ENCODE measurements at places on chromosomes 13 and 19.

DNA sequence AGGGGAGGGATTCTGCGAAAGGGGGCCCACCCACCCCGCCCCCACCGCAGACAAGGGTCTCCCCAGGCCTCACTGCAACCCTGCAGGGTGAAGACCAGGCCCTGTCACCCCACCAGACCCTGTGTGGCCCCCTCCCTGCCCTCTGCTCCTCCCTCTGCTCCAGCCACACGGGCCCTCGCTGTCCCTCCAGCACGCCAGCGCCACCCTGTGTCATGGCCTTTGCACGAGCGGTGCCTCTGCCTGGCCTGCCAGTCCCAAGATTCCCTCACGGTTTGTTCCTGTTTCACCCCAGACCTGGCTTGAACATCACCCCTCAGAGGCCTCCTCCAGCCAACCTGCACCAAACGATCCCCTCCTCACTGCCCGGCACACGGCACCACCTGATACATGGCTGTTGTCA is 27.3 kb downstream of the PIP5K1C start:
- DNase-seq: no peak

GRCh38 chr19:3015126-3016057 is 13.7 kb downstream of the TLE2 start:
- DNase-seq: no peak

DNA sequence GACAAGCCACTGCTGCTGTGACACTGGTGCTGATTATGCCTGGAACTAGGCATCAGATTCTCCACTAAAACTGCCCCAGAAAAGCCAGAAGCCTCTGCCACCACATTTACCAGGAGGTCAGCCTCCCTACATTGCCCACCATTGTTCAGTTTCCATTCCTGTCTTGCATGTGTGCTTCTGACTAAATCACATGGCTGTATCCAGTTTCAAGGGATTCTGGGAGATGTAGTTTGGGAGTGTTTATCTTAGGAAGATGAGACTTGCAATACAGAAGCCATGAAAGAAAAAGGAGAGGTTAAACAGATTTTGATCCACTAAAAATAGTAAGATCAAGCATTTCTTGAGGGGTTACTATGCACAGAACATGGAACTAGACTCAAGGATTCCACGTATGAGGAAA is 40.7 kb upstream of the SERPINE3 start:
- DNase-seq: no peak

DNA sequence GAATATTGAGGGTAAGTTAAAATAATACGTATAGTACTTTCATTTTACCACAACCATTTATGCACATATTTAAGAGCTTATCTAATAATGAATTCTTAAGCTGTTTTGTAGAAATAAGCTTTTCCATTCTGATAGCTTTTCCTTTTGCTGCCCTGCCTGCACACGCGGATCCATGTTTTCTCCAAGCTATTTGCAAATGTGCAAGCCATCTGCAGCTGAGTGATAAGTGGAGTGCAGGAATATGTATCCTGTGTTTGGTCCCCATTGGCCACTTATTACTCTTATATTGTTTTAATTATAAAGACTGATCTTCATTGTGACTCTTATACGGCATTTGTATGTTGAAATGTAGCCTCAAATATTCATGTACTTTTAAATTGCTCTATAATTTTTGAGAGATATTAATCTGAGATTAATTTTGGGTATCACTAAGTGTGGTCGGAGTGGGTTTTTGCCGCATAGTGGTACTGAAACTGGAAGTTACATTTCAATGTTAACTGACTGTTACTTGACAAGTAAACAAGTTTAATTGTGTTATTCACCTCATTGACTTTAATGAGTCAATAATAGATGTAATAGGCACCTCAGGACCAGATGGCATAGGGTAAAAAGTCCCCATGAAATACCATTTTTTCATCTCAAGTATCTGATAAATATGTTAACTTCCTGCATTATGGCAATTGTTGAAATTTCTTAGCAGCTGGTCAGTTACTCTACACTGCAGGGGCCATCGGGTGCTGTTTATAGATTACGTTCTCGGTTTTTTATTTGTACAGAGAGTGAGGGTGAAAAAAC is 1567.4 kb downstream of the EFNB2 start:
- DNase-seq: no peak

GRCh38 chr13:99405966-99406365 is 95.3 kb upstream of the TM9SF2 start:
- no peak for DNase-seq

DNA sequence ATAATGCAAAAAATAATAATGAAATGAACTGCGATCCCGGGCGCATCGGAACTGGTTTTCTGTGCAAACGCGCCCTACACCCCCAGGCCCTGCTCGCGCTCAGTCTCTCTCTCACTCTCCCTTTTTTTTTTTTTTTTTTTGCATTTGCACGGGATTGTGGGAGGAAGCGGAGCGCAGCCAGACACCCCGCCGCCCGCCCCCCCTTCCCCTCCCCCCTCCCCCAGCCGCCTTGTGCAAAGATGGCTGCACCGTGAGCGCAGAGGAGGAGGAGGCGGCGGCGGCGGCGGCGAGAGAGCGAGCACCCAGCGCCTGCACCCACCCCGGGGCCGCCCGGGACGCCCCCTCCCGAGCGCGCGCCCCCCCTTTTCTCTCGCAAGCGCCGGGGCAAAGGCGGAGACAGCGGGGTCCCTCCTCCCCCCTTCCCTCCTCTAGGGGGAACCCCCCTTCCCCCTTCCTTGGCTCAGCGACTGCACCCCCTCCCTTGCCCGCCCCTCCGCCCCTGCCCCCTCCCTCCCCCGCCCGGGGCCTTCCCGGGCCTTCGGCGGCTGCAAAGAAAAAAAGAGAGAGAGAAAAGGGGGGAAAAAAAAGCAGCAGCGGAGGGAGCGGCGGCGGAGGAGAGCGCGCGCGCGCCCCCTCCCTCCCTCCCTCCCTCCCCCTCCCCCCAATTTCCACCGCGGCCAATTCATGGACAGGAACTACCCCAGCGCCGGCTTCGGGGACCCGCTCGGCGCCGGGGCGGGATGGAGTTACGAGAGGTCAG is at the start of gene PRR12:
TSS of gene PRR12 (plus strand) at position 212 of the 760 bp plus-strand sequence. CDS start at position 685, 473 bp downstream.
- peak; percentile 68 for DNase-seq

- DNase-seq: no peak
Measured at GRCh38 chr13:43473437-43473836, 313.3 kb downstream of the ENOX1 start.

GRCh38 chr13:113621046-113621445 is 36.5 kb downstream of the TFDP1 start:
- DNase-seq: no peak
